ENCODE measurements at places on chromosomes 2 and 18.

DNA sequence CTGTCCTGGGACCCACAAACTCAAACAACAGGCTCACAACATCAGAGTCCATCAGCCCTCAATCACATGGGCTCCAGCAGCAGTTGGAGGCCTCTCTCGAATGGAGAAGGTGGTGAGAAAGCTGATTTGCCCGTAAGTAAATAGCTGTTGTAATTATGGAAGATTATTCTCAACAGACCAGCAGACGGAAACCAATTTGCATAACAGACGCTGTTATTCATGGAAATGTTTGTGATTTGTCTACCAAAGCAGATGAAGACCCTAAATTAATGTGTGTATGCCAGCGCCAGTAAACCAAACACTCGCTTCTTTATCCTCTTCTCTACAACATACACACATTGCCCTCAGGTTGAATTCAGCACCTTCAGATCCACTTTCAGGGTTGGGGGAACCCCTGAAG is 23.4 kb upstream of the GALNT14 start:
- no peak for DNase-seq

GRCh38 chr18:75581336-75582131 is 154.0 kb upstream of the SMIM21 start:
- no peak for DNase-seq

GRCh38 chr2:202084265-202084664 is 11.2 kb downstream of the KIAA2012 start:
- DNase-seq = no peak

DNA sequence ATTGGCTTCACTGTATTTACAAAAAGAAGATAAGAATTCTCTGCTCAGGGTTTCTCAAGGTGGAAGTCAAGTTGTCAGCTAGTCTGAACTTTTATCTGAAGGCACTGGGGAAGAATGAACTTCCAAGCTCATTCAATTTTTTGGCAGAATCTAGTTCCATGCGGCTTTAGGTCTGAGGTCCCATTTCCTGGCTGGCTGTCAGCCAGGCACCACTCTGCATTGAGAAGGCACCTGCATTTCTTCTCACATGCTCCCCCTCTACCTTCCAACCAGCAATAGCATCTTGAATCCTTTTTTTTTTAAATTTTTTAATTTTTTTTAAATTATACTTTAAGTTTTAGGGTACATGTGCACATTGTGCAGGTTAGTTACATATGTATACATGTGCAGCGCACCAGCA is 46.2 kb upstream of the RPE start:
- DNase-seq = no peak

GRCh38 chr2:147524912-147525311 is 319.9 kb upstream of the ACVR2A start:
- DNase-seq = no peak

DNA sequence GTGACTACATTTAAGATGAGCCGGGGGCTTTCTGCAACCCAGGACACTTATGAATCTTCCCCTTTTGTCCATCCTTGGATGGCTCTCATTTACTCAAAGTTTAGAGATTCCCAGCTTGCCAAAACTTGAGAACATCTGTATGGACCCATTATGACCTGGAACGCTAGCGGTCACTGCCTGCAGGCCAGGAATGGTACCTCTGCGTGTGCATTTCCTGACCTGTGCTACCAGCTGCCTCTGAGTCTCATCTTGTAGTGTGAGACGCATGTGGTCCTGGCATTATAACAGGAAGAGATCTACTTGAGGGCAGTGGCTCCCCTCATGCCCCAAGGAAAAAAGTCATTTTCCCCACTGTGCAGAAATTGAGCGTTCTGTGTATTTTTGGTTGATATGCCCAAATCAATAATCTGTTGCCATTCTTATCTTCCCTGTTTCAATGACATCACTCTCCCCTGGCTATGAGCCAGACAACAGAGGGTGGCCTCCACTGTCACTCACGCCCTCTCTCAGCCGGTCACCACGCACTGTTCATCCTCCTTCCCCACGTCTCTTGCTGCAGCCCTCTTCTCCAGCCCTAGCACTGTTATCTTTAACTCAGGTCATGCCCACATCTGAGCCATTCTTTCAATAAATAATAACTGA is 28.5 kb upstream of the NPAS2 start:
- no peak for DNase-seq

DNA sequence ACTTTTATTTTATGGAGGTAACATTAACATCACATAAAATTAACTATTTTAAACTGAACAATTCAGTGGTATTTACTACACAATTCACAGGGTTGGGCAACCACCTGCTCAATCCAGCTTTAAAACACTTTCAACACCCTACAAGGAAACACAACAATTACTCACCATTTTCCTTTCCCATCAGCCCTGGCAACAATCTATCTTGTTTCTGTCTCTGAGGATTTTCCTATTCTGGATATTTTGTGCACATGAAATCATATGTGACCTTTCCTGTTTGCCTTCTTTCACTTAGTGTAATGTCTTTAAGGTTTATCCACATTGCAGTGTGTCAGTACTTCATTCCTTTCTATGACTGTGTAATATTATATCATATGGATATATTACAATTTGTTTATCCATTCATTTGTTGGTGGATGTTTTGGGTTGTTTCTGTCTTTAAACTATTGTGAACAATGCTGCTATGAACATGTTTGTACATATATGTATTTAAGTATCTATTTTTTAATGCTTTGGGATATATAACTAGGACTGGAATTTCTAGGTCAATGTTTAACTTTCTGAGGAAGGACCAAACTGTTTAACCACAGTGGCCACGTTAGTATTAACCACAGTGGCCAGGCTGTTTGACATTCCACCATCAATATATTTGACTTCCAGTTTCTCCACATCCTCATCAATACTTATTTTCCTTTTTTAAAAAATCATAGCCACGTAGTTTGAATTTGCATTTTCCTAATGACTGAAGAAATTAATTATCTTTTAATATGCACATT is 72.4 kb upstream of the KIF5C start:
- DNase-seq = no peak

- peak; percentile 5 for DNase-seq
These were observed 79.4 kb downstream of the KCTD1 start for GRCh38 chr18:26468931-26469340.

DNA sequence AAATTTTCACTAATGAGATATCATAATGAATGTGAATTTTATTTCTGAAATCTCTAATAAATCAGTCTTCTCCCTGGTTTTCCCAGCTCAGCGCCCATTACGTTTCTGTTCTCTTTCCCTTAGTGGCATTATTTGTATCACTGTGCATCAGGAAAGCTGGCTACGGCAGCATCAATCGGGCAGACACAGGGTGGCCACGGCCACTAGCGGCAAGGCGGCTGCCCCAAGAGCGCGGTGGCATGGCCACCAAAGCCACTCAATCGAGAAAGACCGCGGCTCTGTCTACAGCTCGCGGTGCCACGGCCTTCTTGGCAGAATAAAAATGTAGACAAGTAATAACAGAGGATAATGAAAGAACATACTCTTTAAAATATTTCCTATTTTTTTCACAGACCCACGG is 168.0 kb downstream of the RPIA start:
- no peak for DNase-seq

Measured in activated CD4-positive, alpha-beta T cell treated with anti-CD3 and anti-CD28 coated beads, Interleukin-2, amount 50 U/mL, for 16 hours (primary cell).